ENCODE measurements at places on chromosomes 11 and 22.

- DNase-seq, result no peak
Measured at GRCh38 chr11:44335052-44335760, 25.3 kb upstream of the ALX4 start.

DNA sequence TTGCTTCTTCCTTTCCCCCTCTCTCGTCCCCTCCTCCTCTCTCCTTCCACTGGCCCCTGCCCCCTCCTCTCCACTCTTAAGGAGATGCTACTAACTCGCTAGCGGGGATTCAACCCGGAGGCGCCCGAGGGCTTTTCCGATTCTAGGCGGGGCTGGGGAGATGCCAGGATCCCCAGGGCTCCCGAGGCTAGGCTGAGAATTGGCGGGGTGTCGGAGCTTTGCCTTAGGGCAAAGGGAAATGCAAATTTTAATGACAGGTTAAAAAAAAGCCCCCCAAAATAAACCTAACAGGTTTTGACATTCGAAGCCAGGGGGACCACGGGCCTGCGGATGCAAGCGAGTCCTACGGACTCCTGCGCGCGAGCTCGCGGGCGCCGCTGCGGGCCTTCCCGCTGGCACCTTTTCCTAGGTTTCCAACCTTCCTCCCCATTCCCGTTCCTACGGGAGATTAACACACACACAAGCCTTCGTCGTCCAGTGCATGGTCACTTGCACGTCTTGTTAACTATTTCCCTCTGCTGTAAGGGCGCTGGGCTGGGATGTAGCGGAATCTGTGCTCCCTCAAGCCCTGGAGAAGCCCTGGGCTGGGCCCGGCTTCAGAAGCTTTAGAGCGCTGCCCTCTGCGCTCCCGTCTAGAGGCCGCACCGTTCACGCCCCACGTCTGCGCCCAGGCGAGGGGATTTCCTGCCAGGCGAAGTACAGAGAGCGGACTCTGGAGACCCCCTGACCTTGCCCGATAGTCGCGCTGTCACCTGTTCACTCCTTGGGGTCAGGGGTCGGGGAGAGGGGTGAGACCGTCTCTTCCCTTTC, 729 bp upstream of the ALX4 start:
- no peak for DNase-seq

- no peak for DNase-seq
Measured at GRCh38 chr11:11414996-11415395, 61.9 kb upstream of the CSNK2A3 start.

GRCh38 chr11:59186130-59186594, 14.2 kb downstream of the DTX4 start:
- DNase-seq, result no peak

GRCh38 chr11:59615120-59615636, 396 bp downstream of the OSBP start:
- DNase-seq, result peak; percentile 84

- DNase-seq, result no peak
Measured at GRCh38 chr22:44037519-44038375, 13.6 kb downstream of the PARVB start.

DNA sequence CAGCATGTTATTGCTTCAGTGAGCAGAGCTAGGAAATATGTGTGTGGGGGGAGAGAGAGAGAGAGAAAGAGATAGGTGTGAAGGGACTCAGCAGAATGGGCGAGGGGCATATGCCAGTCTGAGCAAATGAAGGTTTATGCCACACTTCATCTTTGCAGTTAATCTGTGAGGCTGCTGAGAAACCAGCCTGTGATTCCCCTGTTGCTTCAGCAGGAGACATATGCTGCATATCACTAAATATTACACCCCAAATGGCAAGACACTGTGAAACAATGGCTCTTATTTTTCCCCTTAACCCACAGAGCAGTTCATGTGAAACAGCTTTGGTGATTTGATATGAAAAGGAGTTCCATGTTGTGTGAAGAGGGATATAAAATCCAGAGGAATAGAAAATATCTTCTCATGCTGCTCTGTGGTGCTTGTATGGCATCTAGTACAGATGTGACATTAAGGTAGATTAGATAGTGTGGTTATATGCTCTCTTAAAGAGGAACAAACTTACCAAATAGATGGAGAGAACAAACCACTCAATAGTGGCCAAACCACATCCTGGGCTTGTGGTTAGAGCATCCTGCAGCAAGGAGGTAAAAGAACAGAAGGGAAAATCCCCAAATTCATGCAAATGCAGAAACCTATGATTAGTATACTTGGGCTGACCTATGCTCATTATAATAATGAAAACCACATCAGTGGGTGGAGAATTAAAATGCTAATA, 864.2 kb downstream of the FAM181B start:
- DNase-seq, result no peak

DNA sequence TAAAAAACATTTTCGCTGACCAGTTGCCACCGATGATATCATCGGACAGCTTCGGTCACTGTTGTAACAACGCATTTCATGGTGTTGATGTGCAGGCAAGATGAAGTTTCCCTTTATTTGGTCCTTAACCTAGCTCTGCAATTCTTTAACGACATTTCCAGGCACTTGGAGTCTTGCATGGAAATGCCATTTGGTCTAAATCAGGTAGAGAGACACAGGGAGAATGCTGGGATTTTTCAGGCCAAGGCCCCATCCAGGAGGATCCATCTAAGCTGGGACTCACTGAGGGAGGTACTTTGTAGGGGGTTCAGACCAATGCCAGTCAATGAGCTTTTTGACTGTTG, 121.5 kb upstream of the RCN1 start:
- no peak for DNase-seq

GRCh38 chr22:50432131-50432876, 42.5 kb downstream of the SBF1 start:
- DNase-seq, result no peak

DNA sequence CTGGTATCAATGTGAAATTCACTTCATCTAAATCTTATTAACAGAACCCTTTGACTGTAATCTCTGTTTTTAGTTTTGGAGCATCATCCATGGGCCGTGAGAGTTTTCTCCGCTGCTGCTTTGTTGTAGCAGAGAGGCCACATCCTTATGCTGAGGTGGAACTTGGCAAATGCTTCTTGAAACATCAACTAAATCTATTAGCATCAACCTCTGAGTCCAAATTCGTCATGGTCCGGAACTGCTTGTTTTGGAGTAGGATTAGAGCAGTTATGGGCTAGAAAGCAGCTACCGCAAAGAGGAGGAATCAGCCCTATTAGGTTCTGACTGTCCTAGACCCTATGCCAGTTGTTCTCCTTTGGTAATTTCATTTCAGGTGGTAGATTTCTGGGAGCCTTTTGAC, 117.7 kb downstream of the PGR start:
- DNase-seq, result no peak

DNA sequence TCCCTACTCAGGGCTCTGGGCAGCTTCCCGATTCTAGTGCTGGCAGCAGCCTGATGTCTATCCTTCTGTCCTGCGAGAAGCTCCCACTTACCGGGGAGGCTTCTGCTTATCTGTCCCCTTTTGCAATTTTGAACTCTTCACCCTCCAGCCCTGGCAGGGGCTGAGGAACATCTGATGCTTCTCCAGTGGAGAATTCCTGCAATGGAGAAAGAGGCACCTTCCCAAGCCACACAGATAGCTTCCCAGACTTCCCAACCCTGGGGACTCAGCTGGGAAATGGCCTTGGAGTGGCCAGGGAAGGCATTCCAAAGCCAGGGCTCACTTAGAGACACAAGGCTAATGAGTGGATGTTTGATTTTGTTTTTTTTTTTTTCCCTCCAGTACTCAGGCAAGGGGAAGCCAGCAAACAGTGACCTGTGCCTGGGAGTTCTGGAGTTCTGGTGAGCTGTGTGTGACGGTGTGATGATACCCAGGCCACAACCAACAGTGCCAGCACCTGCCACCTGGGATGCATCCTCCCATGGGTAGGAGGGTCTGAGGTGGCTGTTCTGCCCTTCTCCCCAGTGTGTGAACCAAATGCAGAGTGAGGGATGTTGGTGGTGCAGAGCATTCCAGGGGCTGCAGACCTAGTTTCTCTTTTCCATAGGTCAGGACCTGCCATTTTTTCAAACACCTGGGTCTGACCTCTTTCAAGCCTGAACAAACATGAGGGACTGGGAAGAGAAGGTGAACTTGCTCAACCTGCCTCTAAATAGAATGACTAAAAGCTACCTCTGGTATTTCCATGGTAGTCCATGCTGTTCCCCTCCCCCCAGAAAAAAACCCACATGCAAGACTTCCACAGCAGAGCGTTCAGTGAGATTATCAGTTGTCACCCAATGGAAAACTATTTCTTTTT, 95.1 kb downstream of the CCDC81 start:
- peak; percentile 48 for DNase-seq

DNA sequence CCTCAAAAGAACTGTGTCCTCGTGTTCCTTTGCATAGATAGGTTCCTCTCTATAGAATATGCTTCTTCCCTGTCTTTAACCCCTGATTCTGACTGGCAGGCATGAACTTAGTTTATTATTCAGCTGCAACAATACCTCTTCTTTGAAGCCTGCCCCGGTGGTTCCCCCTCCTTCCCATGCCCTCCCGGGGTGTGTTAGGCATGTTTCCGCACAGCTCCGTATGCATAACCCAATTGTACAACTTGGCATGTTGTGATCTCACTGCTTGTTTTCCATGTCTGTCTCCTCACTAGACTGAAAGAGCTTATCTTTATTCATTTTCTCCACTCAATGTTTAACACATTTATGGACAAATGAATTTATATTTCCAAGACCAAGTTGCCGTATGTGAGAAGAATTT, 72.6 kb downstream of the DEPDC5 start:
- DNase-seq, result no peak

- no peak for DNase-seq
Measured at GRCh38 chr22:44307509-44308169, 5.1 kb downstream of the SHISAL1 start.
